ENCODE measurements at places on chromosomes 3 and 15.

- peak; percentile 1 for DNase-seq
These were observed 223.4 kb downstream of the SNRPN start for GRCh38 chr15:25177955-25178801.

DNA sequence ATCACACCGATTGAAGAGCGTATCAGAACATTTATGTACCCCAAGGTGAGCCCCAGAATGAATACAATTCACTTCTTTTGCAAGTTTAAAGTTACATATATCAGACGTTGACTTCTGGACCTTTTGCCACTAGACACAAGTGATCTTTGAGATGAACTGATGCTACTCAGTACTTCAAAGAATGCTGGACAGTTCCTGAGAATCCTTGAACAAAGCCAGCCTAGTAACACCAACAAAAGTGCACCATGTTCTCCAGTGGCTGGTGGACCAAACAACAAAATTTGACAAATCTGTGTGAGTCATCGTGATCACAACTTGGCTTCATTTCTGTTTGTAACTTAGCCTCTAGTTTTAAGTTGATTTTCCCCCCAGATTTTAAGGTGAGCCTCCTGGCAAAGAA lies 355.7 kb downstream of the SOX2 start:
- no peak for DNase-seq

GRCh38 chr3:140166861-140167599 lies 232.0 kb downstream of the CLSTN2 start:
- no peak for DNase-seq

DNA sequence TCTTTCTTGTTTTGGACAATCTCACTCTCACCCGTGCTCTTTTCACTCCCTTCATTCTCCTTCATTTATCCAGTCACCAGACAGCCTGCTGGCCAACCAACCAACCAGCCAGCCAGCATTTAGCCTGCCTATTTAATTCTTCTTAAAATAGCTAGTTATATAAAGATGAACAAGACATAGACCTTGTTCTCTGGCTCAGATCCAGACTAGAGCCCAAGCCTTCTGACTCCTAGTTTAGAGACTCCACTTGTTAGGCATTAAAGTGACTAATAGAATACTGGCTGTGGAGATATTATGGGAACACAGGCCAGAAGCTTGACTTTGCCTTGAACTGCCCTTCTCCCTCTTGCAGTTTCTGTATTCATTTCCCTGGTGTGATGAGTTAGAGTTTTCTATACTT lies 215.3 kb upstream of the THRB start:
- no peak for DNase-seq

GRCh38 chr15:47066392-47066791 lies 650.9 kb upstream of the SEMA6D start:
- no peak for DNase-seq

- DNase-seq = peak; percentile 75
These were observed 808 bp downstream of the BCL6 start for GRCh38 chr3:187744169-187745151.

- peak; percentile 66 for DNase-seq
These were observed 2.9 kb downstream of the NR2F2 start for GRCh38 chr15:96333131-96334016.

DNA sequence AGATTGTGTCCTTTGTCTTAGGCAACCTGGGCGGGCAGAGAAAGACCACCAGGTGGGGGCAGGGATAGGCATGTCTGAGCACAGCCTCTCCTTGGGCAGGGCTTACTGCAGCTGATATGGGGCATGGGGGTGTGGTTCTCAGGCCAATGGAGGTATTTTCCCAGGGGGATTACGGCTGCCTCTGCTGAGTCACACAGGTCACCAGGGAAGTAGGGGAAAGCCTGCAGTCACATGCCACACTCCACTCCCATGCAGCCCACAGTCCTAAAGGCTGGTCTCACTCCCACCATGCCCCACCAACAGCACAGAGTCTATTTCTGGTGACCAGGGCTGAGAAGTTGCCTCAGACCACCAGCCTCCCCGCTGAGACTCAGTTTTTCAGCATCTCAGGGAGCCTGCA lies 466.4 kb downstream of the DIPK2A start:
- no peak for DNase-seq

- no peak for DNase-seq
These were observed 102.0 kb downstream of the TBC1D2B start for GRCh38 chr15:77975332-77976094.

DNA sequence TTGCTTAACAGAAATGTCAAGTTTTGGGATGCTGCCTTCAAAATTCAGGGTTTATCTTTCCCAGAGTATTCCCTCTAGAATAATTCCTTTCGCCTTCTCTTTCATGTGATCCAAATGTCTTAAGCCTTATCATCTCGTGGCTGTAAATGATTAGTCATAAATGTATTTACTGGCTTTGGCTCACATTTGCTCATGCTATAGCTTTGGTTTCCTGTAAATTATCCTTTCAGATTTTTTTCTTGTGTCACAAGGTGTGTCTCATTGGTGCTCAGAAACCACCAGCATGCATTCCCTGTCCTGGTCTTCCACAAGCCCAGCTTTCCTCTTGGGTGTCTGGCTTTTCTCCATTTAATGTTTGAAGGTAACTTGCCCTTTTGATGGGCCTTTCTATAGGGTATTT lies 692.7 kb upstream of the ALCAM start:
- no peak for DNase-seq

Data from thyroid gland (tissue), 4 donors.